ENCODE measurements at places on chromosomes 6 and 20.
A peak's percentile ranks its signal among the peaks of the same experiment; 100 is the strongest.

- no peak for DNase-seq
Measured at GRCh38 chr6:48610846-48611245, 499.8 kb upstream of the PTCHD4 start.

- no peak for DNase-seq
Measured at GRCh38 chr20:43959079-43959919, 44.6 kb downstream of the TOX2 start.

DNA sequence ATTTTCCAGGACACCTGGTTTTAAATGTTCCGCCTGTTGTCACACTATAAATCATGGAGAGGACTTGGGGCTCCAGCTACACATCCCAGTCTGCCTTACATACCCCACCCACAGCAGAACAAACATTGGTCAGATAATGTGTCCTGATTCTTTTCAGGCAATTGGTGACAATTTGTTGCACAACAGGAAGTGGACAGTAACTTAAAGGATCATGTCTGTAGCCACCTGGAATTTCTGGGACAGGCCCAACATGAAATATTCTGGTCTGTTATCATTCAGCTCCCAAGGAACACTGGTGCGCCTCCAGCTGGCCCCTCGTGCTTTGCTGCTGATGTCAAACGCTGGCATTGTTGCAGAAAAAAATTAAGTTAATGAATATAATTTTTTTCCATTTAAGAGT lies 117.2 kb downstream of the SOBP start:
- DNase-seq = no peak

GRCh38 chr20:32224463-32224862 lies 16.8 kb downstream of the POFUT1 start:
- DNase-seq = no peak

DNA sequence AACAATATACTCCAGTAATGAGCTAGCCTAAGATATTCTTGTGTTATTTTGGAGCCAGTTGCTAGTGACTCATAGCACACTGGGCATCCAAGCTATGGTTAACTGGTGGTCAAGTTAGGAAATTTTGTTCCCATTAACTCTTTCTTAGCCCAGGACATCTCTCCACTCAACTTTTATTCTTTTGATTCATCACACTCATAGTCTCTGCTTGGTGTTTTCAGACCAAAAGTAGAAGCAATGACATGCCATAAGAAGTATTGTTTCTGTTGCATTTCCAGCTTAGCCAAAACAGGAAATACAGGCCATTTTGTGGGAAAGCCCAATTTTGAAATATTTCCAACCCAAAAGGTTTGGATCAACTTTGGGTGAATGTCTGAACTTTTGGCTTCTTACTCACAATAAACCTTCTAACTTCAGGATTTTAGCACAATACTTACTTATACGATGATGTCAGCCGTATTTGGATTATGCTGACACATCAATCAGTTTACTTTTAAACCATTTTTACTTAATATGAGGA lies 31.6 kb upstream of the CCN2 start:
- no peak for DNase-seq

GRCh38 chr6:154539593-154540269 lies 29.2 kb upstream of the CNKSR3 start:
- no peak for DNase-seq

- no peak for DNase-seq
Measured at GRCh38 chr20:38918172-38918571, 8.0 kb upstream of the FAM83D start.

- no peak for DNase-seq
Measured at GRCh38 chr20:11117808-11118528, 444.2 kb upstream of the JAG1 start.

- peak; percentile 73 for DNase-seq
Measured at GRCh38 chr20:5835871-5836270, 85.7 kb downstream of the SHLD1 start.

- DNase-seq = no peak
Measured at GRCh38 chr20:11274141-11274594, 600.4 kb upstream of the JAG1 start.

DNA sequence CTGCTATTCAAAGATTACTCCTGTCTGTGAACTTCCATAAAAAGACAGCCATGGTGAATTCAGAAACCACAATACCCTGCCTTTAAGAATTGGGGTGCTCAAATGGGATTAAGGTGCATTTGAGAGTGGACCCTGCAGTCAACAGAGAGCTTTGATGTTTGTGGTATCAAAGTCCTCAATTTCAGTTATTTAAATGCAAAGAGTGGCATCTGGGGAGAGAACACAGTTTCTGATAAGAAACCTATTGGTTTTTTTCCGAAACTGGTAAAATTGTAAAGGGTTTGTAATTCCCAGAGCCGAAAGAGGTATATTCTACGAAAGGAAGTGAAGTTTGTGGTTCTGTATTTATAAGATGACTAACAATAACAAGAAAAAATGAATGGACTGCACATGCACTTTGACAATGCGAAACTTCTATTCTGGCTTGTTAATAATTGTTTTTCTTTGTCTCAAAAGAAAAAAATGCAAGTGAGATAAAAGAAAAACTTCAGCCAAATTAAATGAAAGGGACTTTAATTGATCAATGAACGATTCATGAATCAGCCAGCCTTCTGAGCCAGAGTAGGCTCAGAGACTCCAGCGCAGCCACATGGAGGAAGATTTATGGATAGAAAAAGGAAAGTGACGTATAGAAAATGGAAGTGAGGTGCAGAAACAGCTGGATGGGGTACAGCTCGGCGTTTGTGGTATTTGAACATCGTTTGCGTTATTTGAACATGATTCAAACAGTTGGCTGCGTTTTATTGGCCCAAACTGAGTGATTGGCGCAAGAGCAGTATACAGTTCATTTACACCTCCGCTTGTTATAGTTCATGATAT lies 70.5 kb upstream of the DUSP22 start:
- no peak for DNase-seq

DNA sequence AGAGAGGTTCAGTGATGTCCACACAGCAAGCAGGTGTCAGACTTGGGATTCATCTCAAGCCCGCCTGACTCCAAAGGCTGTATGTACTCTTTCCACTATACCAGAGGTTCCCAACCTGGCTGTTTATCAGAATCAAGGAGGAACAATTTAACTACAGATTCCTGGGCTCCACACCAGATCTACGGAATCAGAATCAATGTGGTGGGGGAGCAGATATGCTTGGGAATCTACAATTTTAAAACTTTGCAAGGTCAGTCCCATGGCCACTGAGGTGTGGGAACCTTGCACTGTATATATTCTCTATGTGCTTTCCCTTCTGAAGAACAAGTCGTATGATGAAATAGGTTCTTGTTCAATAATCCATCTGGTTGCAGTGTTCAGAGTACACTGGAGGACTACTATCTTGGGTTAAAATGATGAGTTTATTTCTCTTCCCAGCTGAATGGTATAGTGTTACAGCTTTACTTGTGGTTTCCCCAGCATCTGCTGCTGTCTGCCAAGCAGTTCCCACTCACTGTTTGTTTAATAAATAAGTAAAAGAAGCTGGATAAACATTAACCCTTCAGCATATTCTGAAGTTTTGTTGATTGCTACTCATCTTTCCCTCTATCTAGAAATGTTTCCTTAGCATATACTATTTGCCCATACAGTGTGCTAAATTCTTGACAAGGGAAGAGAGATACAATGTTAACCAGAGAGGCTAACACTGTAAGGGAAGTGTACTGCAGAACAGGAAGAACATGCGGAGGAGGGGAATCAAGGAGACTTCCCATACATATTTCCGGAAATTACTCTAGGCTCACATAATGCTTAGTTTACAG lies 9.9 kb downstream of the TTI1 start:
- DNase-seq = no peak

- no peak for DNase-seq
Measured at GRCh38 chr6:161476711-161477110, 202.8 kb upstream of the AGPAT4 start.

DNA sequence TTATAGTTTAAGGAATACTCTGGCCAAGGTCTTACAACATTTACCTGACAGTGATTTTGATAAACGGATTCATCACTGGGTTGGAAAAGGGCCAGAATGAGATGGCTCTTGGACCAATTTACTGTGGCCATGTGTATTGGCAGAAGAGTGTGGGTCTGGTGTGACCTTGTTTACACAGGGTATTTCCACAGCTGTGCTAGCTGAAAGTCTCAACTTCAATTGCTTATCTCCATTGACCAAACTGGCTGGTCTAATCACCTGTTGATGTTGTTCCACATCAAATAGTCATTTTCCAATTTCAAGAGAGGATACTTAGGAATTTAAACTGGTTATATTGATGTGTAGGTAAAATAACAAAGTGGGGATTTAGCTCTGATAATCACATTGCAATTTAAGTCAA lies 501.6 kb upstream of the MAP3K7 start:
- no peak for DNase-seq

- no peak for DNase-seq
Measured at GRCh38 chr6:163825033-163825432, 410.5 kb downstream of the QKI start.

- no peak for DNase-seq
Measured at GRCh38 chr6:27419363-27419762, 30.8 kb downstream of the ZNF391 start.

DNA sequence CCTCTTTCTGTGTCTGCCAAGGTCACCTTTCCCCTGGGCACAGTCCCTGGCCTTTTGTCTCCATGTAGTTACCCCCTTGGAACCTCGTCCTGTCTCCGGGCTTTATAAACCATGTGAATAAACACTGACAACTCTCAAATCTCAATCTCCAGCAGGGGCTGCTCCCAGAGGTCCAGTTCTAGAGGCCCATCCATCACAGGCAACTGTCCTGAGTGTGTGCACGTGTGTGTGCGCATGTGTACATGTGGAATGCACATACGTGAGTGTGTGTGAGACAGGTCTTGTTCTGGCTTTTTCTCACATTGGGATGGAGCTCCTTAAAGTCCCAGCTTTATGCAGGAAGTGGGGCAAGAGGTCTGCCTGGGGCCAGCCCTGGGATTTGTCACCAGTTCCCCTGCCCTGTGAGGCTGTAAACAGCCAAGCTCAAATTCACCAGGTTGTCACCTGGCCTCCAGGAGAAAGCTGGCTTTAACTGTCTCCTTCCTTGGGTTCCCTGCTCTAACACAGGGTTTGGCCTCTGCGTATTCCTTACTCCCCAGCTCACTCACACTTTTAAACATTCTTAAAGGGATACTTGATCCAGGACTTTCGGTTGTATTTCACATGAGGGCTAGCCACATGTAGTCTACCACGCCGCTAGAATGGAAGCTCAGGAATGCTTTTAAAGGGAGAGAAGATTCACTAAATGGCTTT lies 42.7 kb downstream of the RAMACL start:
- no peak for DNase-seq

- no peak for DNase-seq
Measured at GRCh38 chr20:62258499-62259293, 20.4 kb downstream of the OSBPL2 start.

GRCh38 chr20:237489-237888 lies 10.4 kb downstream of the DEFB129 start:
- peak; percentile 51 for DNase-seq

- no peak for DNase-seq
Measured at GRCh38 chr6:17004269-17004668, 97.6 kb upstream of the STMND1 start.

- DNase-seq = no peak
Measured at GRCh38 chr20:37385659-37386504, 39.9 kb downstream of the SRC start.

DNA sequence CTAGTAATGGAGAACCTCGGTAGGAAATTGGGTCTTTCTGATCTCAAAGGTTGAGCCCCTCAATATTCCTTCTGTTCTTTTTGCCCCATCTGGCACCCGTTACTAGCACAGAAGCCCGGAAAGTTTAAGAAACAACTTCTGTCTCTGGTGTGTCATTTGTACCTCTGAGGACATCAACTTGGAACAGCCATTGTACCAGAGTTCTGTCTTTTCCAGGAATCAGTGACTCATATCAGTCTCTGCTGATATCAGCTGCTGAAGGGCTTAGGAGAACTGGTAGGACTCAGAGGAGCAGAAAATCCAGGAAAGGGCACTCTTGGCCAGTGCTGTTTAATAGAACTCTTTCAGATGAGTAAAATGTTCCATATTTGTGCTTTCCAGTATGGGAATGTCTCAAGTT lies 78.3 kb upstream of the CHD6 start:
- DNase-seq = no peak

DNA sequence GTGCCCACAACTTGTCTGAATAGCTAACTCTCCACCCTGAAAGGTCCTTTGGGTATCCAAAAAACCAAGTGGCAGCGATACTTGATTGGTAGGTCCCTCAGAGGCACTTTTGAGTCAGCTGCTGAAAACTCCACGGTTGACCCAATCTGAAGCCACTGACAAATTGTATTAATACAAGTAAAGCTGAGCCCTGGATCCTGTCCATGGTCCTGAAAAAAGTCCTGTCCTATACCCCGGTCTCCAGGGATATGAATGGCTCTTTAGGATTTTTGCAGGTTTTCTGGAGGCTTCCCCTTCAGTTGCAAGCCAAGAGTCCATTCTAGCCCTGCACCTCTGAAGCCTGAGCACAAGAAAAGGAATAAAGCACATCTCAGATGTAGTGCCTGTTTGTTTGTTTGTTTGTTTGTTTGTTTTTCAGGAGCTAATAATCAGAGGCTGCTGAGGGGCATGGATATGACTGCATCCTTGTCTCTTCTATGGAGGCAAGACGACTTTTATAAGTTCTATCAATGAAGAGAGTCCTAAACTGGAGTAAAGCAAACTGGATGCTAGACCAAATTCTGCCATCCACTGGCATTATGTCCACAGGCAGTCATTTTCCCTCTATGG lies 1.7 kb upstream of the SLC12A5 start:
- no peak for DNase-seq

- no peak for DNase-seq
Measured at GRCh38 chr6:137522198-137522798, 28.1 kb upstream of the OLIG3 start.

- no peak for DNase-seq
Measured at GRCh38 chr6:56796196-56796532, 153.5 kb upstream of the DST start.

GRCh38 chr6:52640916-52641315 lies 30.0 kb upstream of the TMEM14A start:
- DNase-seq = no peak

DNA sequence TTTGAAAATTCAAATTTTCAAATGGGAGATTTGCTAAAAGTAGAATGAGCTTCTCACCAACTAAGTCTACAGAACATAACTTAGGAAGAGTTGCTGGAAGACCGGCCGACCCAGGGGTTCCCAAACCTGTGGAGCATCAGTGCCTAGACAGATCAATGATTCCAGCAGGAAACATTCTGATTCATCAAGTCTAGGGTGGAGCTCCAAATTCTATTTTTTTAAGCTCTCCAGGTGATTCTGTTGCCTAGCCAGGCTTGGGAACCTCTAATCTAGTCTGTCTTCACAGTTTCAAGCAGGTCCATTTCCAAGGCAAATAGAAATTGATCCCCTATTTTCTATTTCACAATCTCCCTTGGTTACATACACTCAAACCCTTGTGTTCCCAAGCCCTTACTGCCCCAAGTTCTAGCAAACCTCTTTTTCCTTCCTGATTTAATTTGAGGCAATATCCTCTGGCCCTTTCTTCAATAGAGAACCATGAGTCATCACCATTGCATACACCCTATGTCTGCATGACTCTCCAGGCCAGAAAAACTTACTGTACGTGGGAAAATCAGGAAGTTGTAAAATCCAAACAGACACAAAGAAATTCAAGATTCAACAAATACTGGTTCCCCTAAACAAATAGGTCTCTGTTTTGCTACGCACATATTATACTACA lies 8.9 kb downstream of the ATXN1 start:
- DNase-seq = no peak

- DNase-seq = peak; percentile 20
Measured at GRCh38 chr6:164396071-164397047, 913.0 kb downstream of the C6orf118 start.
